ENCODE measurements at places on chromosomes 5 and 9. TPM values are rescaled to one million over a fixed set of nuclear protein-coding genes. Genes with fewer than 3 reads are reported as not detected.

CETN3 gene
- total RNA-seq: 35.8 TPM

TCF7 gene
- total RNA-seq: 11.2 TPM

OGN gene
- not detected for total RNA-seq

C5orf52 gene
- not detected for total RNA-seq

STPG3 gene
- total RNA-seq: not detected

DRD1 gene
- total RNA-seq: 0.07 TPM

NKD2 gene
- total RNA-seq: 23.2 TPM

REEP2 gene
- total RNA-seq: 6.2 TPM

TYRP1 gene
- total RNA-seq: not detected

TPPP gene
- total RNA-seq: 5.4 TPM

PTPDC1 gene
- 3.0 TPM for total RNA-seq

SLC46A2 gene
- not detected for total RNA-seq

SLC44A1 gene
- total RNA-seq: 35.7 TPM

HTR4 gene
- not detected for total RNA-seq

FOXD4L3 gene
- total RNA-seq: not detected

ZNF300 gene
- total RNA-seq: 2.7 TPM

PAEP gene
- 0.32 TPM for total RNA-seq

DMRTA1 gene
- 0.56 TPM for total RNA-seq

DEPDC1B gene
- 14.4 TPM for total RNA-seq

PCDHB14 gene
- 0.06 TPM for total RNA-seq

HNRNPK gene
- total RNA-seq: 680 TPM

OR1J2 gene
- total RNA-seq: not detected

PSMD5 gene
- 32.1 TPM for total RNA-seq

OR13C4 gene
- total RNA-seq: not detected

NIPSNAP3A gene
- total RNA-seq: 13.8 TPM
